ENCODE measurements at places on chromosomes 13 and 19.

DNA sequence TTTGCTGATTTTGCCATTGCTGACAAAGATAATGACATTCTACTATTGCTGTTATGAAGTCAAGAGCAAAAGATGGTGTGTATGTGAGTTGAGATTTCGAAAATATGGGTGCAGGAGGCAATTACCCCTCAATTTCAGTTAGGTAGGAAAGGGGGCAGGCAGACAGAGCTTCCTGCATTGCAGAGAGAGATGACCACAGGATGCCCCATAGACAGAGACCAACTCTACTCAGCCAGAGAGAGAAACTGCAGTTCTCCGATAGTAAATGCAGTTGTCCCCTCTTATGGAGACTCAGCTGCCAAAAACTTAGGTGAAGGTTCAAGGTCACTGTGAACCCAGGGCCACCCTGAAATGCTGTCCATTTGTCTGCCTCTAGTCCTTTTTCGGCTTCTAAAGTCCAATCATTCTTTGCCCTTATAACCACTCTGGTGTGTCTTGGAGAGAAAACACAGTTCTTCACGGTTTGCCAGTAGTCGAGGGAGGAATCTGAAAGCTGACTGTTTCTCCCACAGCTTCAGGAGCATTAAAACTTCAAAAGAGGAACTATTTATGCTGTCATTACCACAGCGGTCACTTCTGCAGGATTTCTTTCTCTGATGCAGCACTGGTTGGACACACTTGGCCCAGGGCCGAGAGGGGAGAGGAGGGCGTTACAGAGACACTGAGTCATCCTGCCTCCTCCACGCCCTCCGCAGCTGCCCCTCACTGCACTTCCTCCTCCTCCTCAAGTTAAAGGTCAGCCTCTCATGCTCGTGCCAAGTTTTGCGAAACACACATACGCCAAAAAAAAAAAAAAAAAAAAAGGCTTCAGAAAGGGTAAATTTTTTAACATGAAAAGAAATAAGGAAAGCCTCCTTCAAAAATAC is 264.3 kb downstream of the FOXO1 start:
- peak; percentile 82 for DNase-seq

DNA sequence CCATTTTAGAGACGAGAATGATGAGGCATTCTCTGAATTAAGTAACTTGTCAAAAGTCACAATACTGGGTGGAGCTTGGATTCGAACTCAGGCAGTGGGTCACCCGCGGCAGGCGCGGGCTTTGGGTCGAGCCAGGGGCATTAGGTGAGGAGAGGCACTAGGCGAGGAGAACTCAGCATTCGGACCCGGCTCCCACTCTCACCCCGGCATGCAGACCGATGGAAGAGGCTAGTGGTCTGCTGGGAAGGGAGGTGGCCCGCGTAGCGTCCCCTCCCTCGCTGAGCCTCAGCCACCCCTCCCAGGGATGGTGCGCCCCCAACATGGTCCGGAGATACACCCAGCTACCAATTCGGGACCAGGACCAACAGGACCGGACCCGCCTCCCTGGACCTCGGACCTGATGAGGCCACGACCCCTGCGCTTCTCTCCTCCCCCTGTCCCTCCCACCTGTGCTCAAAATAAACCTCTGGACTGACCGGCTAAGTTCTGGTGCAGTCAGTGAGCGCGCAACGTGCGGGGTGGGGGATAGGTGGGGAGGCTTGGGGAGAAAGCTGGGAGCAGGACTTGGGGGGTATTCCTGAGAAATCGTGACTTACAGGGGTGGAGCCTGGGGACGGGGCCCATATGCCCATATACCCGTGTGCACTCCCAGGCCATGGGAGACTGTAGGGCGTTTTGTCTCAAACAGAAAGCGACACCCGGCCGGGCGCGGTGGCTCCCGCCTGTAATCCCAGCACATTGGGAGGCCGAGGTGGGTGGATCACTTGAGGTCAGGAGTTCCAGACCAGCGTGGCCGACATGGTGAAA is 1.3 kb upstream of the SNAPC2 start:
- no peak for DNase-seq

DNA sequence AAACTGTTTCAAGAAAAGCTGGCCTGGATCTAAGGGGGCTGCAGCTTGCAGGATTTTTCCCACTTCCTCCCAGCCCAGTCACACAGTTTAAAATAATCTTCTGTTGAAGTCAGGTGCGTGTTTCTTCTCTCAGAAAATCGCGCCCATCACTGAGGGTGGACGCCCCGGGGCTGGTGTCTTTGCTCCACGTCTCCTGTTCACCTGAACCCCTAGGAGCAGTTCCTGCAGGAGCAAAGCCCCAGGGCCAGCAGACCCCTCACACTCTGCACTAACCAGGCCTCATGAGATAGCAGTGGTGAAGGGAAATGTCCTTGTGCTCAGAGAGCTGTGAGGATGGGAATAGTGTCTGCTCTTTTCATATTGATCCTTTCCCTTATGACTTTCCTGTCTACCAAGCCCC is 920 bp upstream of the SIGLEC7 start:
- DNase-seq: no peak

GRCh38 chr19:37989855-37990254 is 82.8 kb downstream of the SIPA1L3 start:
- DNase-seq: no peak

GRCh38 chr19:10719466-10719961 is 1.6 kb downstream of the DNM2 start:
- no peak for DNase-seq

DNA sequence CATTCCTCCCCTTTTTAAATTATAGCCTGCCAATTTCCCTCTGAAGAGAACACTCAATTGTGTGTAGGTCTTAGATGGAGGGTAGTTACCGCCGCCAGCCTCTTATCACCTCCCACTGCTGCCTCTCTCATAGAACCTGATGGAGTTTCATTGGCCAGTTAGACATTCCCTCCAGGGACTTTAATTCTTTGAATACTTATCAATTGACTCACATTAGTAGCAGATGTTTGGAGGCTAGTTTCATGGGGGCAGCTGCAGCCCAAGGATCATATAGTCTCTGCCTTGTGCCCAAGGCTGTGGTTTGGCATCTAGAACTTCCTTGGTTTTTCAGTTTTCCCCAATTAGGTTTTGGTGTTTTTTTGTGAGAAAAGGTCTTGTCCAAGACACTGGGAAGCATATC is 318.9 kb upstream of the HTR2A start:
- DNase-seq: no peak

DNA sequence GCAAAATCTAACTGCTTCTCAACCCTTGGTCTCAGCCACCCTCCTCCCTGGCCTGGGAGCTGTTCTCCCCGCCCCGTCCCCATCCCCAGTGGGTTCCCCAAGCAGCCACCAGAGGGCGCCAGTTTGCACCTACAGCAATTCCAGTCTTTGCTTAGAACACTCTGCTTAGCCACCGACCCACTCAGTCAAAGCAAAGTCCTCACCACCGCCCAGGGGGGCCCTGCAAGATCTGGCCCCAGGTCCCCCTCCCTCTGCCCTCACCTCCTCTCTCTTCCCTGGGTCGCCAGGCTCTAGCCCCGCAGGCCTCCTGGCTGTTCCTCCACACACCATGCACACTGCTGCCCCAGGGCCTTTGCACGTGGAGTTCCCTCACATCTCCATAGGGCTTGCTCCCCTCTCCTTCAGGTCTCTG is 12.4 kb downstream of the TMEM143 start:
- peak; percentile 20 for DNase-seq

- peak; percentile 66 for DNase-seq
These were observed 14.9 kb downstream of the MAP2K2 start for GRCh38 chr19:4108767-4109625.

Data from KG1 (cell line).